ENCODE measurements at places on chromosomes 2 and 18.

GRCh38 chr18:51098082-51098481, 68.1 kb downstream of the SMAD4 start:
- no peak for DNase-seq

- DNase-seq = no peak
Measured at GRCh38 chr18:72634500-72634899, 90.4 kb upstream of the CBLN2 start.

GRCh38 chr2:14140009-14140550, 492.4 kb upstream of the LRATD1 start:
- DNase-seq = no peak

DNA sequence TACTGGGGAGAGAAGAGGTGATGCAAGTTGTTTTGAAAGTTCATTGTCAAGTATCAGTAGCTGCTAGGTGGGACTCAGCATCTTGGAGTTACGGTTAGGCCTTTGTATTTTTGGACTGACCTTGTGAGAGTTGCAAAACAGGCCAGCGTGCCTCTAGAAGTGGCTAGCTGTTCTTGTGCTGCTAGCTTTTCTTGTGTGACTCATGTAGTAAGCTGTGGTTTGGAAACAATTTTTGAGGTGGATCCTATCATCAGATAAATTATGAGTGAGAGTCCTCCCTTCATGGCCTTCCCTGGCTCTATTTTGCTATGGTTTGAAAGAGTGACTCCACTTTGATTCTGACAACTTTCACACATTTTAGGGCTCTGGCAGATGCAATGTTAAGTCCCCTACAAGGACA, 409.2 kb upstream of the HS6ST1 start:
- no peak for DNase-seq

GRCh38 chr18:54206447-54206846, 18.0 kb downstream of the MBD2 start:
- DNase-seq = no peak

GRCh38 chr2:53865264-53865663, 5.5 kb upstream of the GPR75 start:
- DNase-seq = no peak

DNA sequence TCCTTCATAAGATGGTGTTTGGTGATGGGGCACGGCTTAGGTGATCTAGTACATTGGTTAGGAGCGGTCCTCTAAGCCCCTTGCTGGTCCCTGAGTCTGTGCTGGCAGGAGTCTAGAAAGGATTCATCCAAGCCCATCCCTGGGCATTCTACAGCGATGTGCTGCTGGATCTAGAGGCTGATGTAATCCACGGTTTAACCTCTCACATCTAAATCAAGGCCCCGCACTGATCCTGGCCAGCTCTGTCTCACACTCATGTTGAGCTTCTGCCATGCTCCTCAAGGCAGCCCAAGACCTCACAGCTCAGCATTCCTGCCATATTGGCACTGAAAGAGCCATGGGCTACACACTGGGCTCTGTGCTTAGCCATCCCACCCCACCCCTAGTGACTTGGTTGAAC, 664.8 kb downstream of the STK39 start:
- DNase-seq = no peak

All from hypothalamus (tissue), 51 donors.